ENCODE measurements at places on chromosomes 1 and 21.

- DNase-seq = no peak
These were observed 126.6 kb upstream of the COA6 start for GRCh38 chr1:234246638-234247116.

- no peak for DNase-seq
These were observed 53.3 kb downstream of the TAS1R2 start for GRCh38 chr1:18805925-18806849.

GRCh38 chr1:39130325-39130724, 74.2 kb upstream of the MACF1 start:
- DNase-seq = no peak

GRCh38 chr1:244450597-244451538, 841 bp downstream of the ADSS2 start:
- peak; percentile 34 for DNase-seq

- DNase-seq = no peak
These were observed 5.1 kb downstream of the GORAB start for GRCh38 chr1:170536924-170537551.

DNA sequence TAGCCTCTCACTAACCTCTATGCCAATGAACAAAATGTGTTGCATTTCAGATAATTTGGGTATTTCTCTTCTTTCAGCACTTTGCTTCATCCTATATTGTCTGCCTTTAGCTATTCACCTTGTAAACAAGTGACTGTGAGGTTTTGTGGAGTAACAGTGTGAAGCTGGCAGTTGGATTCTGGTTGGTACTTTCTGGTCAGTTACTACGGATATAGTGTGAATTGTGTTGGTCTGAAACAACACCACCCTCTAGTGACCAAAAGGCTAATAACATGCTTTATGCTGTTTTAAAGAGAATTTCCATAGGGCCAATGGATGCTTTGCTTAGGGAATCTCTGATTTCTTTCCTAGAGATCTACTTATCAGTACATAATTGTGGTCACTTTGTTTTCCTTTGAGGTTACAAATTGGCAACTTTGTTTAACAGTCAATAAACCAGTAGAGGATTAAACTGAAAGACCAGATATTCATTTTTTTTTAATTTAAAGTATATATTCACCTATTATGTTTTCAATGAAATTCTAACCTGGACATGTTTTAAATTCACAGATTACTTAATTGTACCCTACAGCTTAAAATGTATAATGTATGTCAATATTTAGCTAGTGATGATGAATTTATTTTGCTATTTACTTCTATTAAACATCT, 2.5 kb upstream of the PTGER3 start:
- peak; percentile 71 for DNase-seq

- no peak for DNase-seq
These were observed 459.1 kb downstream of the DPYD start for GRCh38 chr1:97461782-97462181.

- peak; percentile 31 for DNase-seq
These were observed 7.2 kb upstream of the FBXO28 start for GRCh38 chr1:224106568-224107281.

DNA sequence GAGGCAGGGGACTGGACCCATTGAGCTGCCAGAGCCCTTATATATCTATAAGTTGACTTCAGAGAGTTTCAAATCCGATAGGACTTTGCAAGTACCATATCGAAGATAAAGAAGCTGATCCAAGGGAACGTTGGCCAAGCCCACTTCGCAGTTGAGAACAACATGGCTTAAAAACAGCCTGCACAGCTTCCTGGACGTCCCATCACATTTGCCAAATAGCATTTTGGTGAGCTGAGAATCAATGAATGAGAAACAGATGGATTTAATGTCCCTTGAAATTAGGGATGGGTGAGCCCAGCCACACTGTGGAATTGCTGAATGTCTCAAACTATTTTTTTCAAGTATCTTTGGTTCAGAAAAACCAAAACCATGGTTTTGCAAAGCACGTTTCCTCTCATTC, 64.8 kb downstream of the KCNJ15 start:
- DNase-seq = no peak

DNA sequence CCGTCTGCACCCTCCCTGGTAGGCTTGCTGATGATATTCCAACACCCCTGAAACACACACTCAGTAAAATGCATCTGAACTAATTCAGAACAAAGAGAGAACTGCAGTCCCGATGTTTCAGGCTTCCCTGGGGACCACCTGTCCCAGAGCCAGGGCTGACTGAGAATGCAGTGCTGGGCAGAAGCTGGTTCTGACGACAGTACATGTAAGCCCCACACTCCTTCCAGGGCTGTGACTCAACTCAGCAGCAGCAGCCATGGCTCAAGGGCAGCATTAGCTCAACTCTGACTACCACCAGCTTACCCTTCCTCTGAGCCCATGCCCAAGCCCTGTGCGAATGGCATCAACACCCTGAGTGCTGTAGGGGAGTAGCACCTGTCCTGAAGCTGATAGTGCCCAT, 56.4 kb upstream of the SIPA1L2 start:
- no peak for DNase-seq

DNA sequence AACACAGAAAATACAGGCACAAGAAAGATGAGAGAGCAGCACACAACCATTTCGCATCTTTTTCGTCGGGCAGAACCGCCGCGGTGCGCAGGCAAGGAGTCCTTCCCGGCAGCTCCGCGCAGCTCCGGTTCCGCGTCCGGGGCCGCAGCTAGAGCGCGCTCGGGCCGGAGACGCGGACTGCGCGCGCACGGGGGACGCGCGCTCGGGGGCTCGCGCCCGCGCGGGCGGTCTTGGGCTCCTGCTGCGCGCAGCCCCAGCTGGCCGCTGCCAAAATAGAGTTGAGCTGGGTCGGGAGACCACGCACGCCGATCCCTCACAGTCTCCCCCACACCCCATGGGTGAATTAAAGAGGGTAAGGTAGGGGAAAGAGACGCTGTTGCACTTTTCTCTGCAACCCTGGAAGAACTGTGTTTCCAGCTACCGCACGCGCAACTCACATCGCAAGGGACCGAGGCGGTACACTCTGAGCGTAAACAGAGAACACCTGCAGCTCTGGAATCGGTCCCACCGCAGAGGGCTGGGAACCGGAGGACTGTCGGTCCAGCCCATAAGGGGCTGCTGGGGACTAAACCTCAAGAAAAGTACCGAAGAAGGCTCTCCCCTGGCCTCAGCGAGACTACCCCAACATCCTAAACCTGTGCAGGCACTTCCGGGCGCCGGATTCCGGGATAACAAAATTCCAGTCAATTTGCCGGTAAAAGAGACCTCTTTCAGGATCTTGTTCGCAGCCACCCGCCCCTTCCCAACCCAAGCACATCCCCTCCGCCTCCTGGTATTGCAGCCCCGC, 1.7 kb downstream of the NR5A2 start:
- peak; percentile 43 for DNase-seq

GRCh38 chr1:87044840-87045239, 130.4 kb downstream of the HS2ST1 start:
- DNase-seq = no peak

DNA sequence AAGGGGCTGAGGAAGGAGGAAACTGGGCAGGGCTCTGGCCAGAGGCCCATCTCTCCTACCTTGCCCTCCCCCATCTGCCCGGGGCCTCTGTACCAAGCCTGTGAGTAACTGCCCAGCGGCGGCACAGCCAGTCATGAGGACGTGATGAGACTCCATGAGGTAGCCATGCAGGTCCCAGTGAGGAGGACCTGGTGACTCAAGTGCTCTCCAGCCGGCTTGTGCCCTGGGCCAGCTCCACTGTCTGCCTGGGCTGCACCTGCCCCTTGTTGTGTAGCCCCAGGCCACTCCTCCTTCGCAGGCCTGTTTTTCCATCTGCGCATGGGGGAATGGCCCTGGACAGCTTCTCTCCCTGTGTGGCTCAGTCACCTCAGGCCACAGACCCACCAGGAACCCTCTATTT, 42.0 kb upstream of the PADI1 start:
- no peak for DNase-seq

GRCh38 chr21:34998176-34998575, 50.9 kb downstream of the RUNX1 start:
- no peak for DNase-seq

- no peak for DNase-seq
These were observed at the start of gene SPRR5 for GRCh38 chr1:152946651-152947256. TSS of gene SPRR5 (plus strand) at chr1:152947206. CDS start at chr1:152948555, 1,349 bp downstream.

DNA sequence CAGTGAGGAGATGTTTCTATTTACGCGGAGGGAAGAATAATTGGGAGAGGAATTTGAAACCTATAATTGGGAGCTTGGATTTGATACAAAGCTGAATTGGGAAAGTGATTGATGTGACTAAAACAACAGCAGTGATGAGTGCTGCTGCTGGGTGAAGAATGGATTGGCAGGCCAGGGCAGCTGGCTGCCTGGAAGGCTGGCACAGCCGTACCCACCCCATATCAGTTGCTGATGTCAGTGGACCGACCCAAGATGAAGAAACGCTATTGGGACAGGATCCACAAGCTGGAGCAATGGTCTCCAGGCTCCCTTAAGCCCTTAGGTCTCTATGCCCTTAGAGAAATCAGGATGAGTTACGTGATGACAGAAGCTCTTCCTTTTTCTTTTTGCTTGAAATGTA, 47.4 kb downstream of the GRIK1 start:
- no peak for DNase-seq

DNA sequence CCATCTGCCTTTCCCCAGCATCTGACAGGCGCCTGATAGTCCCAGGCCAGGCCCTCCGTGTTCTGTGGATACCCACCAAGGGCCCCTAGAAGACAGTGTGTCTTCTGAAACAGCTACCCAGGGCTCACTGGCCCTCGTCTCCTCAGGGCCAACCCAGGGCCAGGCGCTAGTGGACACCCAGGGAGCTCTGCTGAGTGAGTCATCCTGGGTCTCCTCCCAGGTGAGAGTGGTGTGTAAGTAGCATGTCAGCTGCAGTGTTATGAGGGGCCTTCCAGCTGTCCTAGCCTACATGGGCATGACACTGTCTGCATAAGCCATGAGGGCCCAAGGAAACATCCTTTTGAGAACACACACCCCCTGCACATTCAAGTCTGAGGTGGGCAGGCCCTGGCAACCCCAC, 36.7 kb downstream of the CHD5 start:
- no peak for DNase-seq

- no peak for DNase-seq
These were observed 71.3 kb downstream of the HLX start for GRCh38 chr1:220950576-220950975.

DNA sequence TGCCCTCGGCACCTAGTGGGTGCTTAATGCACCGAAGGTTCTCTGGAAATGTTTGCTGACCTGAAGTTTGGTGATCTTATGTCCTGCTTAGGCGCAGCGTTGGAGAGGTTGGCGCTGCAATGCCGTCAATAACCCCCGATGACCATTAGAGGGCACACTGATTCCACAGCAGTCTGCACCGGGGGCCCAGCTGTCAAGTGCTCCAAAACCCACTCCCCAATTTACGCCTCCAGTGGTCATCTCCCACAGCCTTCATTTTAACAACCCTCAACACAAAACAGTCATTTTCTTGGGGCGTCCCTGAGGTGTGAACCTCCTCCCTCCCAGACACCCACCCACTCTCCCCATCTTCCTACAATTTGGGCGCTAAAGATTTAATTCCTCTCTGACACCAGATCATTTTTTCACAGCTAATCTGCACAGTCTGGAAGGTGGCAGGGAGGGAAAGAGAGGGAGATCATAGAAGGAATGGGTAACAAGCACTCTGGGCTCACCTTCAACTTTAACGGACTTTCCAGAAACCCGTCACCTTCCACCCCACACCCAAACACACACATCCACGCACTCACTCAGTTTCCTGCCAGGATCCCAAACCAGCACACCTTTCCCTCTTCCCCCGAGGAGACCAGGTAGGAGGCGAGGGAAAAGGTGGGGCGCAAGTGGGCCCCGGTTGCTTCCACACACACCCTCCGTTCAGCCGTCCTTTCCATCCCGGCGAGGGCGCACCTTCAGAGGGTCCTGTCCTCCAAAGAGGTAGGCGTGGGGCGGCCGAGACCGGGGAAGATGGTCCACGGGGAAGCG, 570 bp upstream of the NPR1 start:
- peak; percentile 17 for DNase-seq

DNA sequence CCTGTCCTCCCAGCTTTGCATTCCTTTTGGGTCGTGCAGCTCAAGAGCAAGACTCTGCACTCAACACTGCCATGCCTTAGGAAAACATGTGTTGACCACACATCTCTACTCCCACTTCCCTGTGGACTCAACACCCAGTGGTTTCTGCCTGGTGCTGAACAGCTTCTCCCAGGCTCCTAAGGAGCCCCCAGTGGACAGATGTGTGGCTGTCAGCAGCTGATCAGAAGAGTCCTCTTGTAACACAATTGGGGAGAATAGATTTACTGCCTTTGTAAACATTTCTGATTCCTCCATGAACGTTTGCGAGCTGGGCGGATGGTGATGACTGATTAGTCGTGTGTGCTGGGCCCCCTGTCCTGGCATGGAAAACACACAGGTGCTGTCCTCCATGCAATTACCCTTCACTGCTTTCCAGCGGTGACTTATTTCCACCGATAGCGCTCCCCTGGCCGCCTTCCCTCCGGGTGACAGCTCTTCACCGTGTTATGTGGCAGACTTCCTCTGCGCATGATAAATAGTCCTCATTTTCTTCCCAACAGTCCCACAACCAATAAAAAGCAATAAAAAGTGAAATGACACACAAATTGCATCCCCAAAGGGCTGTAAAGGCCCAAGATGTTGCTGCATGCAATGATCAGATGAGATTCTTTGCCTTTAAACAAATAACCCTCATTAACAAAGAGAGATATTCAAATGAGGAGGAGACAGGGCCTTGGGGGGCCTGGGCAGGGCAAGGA, 249.4 kb upstream of the AJAP1 start:
- DNase-seq = no peak

GRCh38 chr1:167430134-167430848, 88.0 kb downstream of the CD247 start:
- peak; percentile 75 for DNase-seq

GRCh38 chr1:80402625-80403024, 1396.1 kb upstream of the ADGRL4 start:
- DNase-seq = no peak

- no peak for DNase-seq
These were observed 6.5 kb downstream of the LDLRAD1 start for GRCh38 chr1:54011316-54012007.

DNA sequence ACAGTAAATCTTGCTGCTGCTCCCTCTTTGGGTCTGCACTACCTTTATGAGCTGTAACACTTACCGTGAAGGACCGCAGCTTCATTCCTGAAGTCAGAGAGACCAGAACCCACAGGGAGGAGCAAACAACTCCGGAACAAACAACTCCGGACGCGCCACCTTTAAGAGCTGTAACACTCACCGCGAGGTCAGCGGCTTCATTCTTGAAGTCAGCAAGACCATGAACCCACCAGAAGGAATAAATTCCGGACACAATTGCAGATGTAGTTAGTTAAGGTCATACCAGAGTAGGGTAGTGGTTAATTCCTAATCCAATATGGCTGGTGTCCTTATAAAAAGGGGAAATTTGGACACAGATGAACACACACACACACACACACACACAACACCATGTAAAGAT, 37.7 kb downstream of the VTCN1 start:
- no peak for DNase-seq

- DNase-seq = no peak
These were observed 39.8 kb downstream of the UBE2G2 start for GRCh38 chr21:44761747-44762208.

- DNase-seq = no peak
These were observed 162.5 kb upstream of the B3GALT2 start for GRCh38 chr1:193348769-193349535.
